Bone marrow (tissue), 2 donors: ENCODE measurements at places on chromosomes 11 and 22.
A peak's percentile ranks its signal among the peaks of the same experiment; 100 is the strongest.

DNA sequence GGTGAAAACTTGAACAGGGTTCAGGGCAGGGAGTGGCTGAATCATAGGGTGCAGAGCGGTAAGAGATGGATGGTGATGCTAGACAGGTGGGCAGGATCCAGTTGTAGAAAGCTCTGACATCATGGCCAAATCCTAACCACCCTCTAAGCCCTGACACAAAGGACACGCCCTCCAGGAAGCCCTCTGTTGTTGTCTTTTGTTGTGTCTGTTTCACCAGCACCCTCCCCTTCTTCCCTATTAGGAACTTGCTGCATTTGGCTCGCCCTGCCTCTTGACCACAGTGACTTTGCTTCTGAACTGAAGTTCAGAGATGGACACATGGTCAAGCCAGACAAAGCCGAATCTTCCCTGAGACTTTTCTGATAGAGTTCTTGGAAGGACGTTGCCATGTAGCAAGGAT, 14.2 kb upstream of the APOL6 start:
- no peak for DNase-seq

DNA sequence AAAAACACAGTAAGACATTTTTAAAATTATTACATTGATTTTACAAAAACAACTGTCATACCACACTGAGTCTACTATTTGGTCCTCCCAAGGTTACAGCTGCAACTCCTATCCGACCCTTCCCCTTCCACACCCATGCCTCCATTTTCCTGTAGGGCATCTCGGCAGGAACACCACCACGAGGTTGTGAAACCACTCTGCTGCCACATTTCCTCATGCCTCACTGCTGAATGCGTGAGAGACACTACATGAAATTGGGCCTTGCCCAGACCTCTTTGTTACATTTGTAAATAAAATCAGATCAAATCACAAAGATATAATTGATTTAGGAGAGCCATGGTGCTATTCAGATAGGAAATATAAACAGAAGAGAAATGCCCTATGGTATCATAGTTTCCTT, 2.0 kb downstream of the ARHGAP32 start:
- DNase-seq: no peak

DNA sequence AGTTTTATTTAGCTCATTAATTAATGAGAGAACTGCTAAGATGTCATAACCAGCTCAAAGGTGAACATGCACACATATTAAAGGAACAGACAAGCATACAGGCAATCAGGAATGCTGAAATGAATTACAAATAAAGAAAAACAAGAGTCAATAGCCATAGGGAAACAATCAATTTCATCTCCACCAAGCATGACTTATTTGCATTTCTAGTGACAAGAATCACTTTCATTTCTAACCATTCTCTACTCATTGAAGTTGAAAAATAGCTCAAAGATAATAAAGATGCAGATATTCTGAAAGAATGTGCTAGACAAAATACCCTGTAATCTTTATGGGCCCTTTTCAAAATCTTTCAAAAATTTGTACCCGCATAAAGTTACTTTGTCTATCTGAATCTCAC, 23.2 kb downstream of the ISX start:
- DNase-seq: no peak

GRCh38 chr11:12792018-12792417, 117.8 kb downstream of the TEAD1 start:
- DNase-seq: no peak

DNA sequence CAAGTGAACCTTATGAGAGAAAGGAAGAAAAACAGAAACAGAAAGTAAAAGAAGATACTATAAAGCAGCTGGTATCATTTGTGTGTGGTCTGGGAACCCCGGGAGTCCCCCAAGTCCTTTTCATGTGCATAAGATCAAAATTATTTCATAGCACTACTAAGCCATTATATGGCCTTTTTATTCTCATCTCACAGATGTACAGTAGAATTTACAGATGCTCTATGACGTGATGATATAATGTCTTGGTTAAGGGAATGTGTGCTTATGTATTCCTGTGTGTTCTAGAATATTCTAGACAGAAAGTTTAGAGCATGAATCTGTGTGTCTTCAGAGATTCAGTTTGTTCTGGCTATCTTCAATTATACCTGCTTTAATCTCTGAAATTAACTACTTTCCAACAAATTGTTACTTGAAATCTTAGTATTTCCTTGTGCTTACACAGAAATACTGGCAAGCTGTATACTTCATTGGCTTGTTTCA, 8.6 kb upstream of the TPP1 start:
- no peak for DNase-seq

- no peak for DNase-seq
These were observed 33.1 kb downstream of the EIF3F start for GRCh38 chr11:8020244-8020597.

GRCh38 chr11:44854741-44855492, 95.8 kb downstream of the TP53I11 start:
- no peak for DNase-seq

GRCh38 chr22:42281706-42282251, 11.3 kb upstream of the TCF20 start:
- no peak for DNase-seq

- no peak for DNase-seq
These were observed 142.3 kb upstream of the TBCEL start for GRCh38 chr11:120881596-120881995.

DNA sequence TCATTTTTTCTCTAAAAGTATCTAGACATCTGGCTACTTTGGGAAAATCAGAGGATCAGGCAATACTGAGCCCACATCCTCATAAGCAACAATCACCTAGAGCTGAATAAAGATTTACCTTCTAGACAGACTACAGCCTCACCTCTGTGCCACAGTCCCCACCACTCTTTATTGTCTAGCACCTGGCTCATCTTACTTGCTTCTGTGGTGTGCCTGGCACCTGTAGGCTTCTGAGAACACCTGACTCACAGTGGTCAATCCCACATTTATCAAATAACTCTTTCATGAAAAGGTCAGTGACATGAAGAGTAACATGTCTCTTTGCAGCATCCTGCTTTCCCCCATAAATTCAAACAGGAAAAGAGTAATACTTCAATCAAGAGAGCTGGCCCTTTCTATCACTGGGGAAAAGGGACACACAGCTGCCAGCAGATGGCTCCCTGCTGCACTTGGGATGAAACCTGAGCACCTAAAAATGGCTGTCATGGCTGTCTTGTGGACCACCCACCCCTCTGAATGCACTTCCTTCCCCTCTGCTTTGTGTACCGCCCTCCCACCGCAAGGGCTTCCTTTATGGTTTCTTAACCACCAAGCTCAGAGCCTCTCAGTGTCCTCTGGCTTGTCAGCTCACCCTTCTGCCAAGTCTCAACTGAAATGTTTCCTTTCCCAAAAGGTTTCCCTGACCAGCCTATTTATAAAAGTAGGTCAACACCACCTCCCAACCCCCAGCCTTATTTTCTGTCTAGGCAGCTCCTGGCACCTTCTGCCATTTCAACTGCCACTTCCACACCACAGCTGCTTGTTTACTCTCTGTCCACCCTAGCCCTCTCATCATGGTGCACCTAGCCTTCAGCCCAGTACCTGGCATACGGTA, 9.3 kb downstream of the TFIP11 start:
- peak; percentile 90 for DNase-seq

DNA sequence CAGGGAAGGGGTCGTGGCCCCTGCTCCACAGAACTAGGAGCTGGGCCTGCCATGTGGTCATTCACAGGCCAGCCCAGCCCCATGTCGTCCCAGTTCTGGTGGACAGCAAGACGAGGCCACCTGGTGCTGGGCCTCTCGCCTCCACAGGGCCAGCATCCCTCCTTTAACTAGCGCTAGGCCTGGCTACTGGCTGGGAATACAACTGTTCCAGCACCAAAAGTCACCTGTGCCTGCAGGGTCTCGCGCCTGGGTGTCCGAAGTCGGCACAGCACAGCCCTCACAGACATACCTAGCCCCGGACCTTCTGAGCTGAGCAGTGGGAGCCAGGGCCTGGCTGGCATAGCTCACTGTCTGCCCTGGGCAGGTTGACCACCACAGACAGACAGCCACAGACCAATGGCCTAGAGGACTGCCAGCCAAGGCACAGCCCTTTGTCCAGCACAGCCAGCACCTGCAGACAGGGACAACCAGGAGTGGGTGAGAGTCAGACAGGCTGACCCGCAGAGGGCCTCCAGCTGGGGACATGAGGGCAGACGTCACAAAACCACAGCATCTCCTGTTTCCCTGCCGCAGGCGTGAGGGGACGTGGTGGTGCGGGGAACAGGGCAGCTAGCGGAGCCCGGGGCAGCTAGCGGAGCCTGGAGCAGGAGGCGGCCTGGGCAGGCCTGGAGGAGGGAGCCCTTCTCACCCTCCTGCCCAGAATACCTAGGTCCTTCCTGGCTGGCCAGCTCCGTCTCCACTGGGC, 27.2 kb upstream of the TH start:
- DNase-seq: no peak

DNA sequence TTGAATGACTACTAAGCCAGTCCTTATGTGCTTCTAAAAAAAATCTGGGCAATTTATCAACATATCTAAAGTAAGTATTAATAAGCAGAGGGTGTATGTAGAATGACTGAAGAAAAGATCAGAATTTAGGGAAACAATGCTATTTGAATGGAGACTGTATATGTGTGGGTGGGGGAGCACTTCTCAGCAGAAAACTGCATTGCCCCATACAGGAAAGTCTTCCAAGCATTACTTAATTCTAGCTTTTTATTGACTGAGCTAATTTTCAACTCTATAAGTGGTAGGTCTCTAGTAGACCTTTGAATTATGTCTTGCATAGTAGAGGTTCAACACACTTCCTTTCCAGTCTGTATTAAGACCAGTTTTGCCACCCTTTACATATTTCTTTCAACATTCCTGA, 41.7 kb downstream of the CASP12 start:
- DNase-seq: no peak

- DNase-seq: no peak
These were observed 1.3 kb upstream of the NDUFV1 start for GRCh38 chr11:67605231-67606011.

DNA sequence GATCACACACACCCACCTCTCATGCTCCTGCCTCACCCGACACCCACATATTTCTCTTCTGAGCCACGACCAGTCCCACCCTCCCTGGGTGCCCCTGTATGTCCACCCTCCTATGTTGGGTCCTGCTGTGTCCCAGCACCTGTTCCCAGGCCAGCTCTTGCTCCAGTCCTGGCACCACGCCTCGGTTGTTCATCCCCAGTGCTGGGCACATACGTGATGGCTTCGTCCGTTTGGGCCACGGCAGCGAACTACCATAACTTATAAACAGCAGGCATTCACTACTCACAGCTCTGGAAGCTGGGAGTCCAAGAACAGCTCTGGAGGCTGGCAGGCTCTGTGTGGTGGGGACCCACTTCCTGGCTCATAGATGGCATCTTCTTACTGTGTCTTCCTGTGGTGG, 116.9 kb downstream of the BRD1 start:
- DNase-seq: no peak

DNA sequence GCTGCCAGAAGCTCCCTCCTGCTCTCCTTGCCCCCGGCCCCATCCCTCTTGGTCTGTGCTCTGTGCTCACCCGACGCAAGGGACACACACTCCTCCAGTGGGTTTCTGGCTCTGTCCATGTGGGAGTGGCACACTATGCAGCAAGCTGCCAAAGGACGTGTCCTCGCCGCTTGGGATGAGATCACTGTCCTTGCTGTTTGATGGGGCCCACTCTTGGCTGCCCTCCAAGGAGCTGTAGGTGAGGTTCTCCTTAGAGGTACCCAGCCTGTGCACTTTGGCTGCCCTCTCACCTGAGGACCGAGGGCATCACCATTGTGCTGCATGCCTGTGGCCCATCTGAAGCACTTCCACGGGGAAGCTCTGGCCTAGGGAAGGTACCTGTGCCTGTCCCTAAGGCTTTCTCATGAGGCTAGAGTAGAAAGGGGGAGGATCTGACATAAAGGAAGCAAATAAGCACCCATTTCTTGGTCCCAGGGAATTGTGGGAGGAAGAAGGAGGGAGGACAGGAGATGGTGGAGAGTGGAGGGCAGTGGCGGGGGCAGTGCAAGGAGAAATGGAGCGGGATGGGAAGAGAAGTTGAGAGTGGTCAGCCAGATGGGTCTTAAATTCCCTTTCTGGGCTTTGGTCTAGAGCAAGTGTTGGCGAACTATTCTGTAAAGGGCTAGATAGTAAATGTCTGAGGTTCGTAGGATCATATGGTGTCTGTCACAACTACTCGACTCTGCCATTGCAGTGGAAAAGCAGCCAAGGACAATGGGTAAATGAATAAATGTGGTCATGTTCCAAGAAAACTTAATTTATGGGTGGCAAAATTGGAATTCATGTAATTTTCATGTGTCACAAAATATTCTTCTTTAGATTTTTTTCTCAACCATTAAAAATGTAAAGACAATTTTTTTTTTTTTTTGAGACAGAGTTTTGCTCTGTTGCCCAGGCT, 47.0 kb upstream of the AMPD3 start:
- DNase-seq: no peak

DNA sequence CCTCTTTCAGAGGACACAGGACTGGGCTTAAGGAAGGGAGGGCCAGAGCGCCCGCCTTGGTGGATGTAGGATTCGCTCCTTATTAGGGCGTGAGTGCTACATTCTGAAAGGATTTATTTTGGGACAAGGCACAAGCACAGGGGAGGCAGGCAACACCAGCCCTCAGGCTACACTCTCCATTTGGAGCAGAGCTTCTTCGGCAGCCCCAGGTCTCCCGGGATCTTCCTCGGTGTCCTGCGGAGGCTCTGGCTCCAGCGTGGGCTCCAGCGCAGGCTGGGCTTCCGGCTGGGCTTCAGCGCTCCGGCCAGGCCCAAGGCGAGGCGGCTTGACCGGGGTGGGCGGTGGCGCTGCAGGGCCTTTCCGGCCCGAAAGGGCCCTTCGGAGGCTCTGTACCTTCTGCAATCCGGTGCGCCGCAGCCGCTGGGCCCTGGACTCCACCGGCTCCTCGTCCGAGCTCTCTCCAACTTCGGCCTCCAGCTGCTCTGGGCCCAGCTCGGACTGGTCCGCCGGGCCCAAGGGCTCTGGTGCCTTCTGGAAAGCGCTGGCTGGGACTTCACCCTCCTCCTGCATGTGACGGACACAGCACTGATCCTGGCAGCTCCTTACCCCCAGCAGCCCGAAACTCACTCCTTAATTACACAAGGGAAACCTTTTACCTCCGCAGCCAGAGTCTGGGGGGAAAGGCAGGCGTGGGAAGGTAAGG, 1.1 kb downstream of the CAVIN3 start:
- DNase-seq: no peak

GRCh38 chr11:119470317-119471291, 47.6 kb upstream of the THY1 start:
- DNase-seq: no peak

DNA sequence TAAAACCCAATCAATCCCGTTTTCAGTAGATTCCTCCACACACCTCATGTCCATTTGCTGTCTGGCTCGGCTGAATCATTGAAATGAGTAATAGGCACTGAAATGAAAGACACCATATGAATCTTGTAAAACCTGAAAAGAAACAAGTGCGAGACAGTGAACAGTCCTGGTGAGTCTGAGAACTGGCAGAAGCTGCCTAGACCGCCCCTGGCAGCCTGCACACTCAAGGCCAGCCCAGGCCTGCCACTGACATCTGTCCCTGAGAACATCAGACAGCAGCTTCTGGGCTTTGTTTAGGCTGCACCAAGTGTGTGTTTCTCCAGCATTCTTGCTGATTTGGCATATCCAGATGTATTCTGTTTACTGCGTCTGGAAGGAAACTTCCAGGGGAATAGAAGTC, 44.8 kb downstream of the ENDOD1 start:
- no peak for DNase-seq

GRCh38 chr11:81070948-81071347, 1630.1 kb upstream of the TENM4 start:
- no peak for DNase-seq
